ENCODE measurements at places on chromosomes 11 and 22. TPM values are rescaled to one million over a fixed set of nuclear protein-coding genes. Genes with fewer than 3 reads are reported as not detected.
A peak's percentile ranks its signal among the peaks of the same experiment; 100 is the strongest.

The OR2AG1 gene
- total RNA-seq: not detected

The PRRG4 gene
- total RNA-seq: 0.16 TPM

The BCL2L13 gene
- total RNA-seq: 36.2 TPM

The THY1 gene
- 25.4 TPM for total RNA-seq

The SEPTIN3 gene
- 130 TPM for total RNA-seq

The DGAT2 gene
- total RNA-seq: 4.4 TPM

The XRRA1 gene
- total RNA-seq: 10.1 TPM

The UBQLN3 gene
- not detected for total RNA-seq

DNA sequence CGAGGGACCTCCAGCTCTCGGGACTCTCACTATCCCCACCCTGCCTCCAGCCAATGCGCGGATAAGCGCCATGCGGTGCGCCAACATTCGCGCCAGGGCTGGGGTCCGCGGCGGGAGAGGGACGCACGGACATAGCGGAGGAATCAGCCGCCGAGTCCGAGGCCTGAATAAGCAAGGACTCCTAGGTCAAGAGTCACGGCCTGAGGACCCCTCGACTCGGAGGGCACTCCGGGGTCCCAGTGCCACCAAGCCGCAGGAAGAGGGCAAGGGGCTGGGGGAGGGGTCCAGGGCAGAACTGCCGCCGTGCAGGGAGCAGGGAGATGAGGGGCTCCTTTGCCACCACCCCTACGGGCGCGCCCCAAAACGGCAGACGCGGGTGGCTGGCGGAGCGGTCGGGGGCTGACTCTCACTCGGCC is 552 bp downstream of the DSCAML1 start:
- DNase-seq: no peak

DNA sequence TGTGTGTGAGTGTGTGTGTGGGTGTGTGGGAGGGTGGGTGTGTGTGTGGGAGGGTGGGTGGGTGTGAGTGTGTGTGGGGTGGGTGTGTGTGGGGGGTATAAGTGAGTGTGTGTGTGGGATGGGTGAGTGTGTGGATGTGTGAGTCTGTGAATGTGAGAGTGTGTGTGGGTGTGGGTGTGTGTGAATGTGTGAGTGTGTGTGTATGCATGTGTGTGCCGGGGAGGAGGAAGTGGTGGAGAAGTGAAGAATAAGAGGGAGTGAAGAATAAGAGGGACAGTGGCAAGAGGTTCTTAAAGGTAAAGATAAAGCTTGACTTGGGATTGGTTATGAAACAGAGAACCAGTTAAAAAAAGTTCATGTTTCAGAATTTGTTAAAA is 54.0 kb downstream of the PRR5L start:
- no peak for DNase-seq

DNA sequence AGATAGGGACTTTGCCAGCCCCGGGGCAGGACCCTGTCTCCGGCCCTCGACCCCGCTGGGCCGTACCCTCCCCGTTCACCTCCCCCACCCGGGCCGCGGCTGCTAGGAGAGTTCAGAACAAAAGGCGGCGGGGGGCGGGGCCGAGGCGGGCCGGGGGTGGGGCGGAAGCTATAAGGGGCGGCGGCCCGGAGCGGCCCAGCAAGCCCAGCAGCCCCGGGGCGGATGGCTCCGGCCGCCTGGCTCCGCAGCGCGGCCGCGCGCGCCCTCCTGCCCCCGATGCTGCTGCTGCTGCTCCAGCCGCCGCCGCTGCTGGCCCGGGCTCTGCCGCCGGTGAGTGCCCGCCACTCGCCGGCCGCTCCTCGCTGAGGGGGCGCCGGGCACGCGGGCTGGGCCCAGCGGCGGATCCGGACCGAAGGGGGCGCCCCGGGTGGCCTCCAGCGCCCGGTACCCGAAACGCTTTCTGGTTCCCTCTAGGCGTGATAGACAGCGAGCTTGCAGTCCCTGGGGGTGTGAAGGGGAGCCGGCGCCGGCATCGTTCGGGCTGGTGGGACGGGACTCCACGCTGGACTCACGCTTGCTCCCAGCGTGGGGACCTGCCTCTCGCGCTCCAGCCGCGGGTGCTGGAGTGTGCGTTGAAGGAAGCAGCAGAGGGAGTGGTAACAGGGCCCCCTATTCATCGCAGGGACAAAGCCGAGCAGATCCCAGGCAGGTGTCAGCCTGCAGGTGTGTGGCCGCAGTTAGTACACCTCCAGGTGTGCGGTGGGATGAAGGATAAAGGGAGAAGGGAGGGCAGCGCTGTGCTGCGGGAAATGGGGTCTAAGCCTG is at the start of gene MMP11:
Gene MMP11 (plus strand): TSS at position 201 of the 825 bp plus-strand sequence. CDS start 22 bp downstream, at position 223.
- DNase-seq: no peak

GRCh38 chr22:21100149-21101032 is 54.6 kb downstream of the LRRC74B start:
- DNase-seq: no peak

GRCh38 chr11:76114238-76114637 is 92.1 kb downstream of the WNT11 start:
- DNase-seq: no peak

GRCh38 chr11:17719938-17720795 is 796 bp downstream of the MYOD1 start:
- no peak for DNase-seq

GRCh38 chr22:30830907-30831306 is 136.2 kb downstream of the OSBP2 start:
- DNase-seq: peak; percentile 37

- DNase-seq: no peak
These were observed 718.9 kb downstream of the BRD1 start for GRCh38 chr22:49108636-49109315.

- no peak for DNase-seq
These were observed 25.0 kb upstream of the CREB3L1 start for GRCh38 chr11:46252373-46252914.

DNA sequence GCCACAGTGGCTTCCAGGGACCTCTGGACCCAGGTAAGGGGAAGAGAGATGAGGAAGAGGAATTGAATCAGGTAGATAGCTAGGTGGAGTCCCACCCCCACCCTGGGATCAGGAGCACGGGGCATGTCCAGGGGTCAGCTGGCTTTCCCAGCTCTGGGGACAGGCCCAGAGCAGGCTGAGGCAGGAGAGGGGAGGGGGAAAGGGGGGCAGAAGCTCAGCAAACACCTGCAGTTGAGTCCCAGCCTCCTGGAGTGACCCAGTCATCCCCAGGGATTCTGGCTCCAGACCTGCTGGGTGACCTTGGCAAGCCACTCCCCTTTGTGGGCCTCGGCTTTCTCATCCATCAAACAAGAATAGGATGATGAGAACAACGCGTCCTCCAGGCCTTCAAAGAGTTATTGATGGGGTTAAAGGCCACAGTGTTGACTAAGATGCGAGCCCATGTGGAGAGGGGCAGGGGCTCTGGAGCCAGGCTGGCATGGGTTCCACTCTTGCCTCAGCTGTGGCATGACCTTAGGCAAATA is 16.0 kb downstream of the STARD10 start:
- DNase-seq: no peak

- DNase-seq: peak; percentile 60
These were observed 48.2 kb downstream of the MORC2 start for GRCh38 chr22:30920407-30920806.

- no peak for DNase-seq
These were observed 38.2 kb downstream of the TXN2 start for GRCh38 chr22:36443198-36443770.

GRCh38 chr22:21052715-21053459 is 7.1 kb downstream of the LRRC74B start:
- DNase-seq: no peak

DNA sequence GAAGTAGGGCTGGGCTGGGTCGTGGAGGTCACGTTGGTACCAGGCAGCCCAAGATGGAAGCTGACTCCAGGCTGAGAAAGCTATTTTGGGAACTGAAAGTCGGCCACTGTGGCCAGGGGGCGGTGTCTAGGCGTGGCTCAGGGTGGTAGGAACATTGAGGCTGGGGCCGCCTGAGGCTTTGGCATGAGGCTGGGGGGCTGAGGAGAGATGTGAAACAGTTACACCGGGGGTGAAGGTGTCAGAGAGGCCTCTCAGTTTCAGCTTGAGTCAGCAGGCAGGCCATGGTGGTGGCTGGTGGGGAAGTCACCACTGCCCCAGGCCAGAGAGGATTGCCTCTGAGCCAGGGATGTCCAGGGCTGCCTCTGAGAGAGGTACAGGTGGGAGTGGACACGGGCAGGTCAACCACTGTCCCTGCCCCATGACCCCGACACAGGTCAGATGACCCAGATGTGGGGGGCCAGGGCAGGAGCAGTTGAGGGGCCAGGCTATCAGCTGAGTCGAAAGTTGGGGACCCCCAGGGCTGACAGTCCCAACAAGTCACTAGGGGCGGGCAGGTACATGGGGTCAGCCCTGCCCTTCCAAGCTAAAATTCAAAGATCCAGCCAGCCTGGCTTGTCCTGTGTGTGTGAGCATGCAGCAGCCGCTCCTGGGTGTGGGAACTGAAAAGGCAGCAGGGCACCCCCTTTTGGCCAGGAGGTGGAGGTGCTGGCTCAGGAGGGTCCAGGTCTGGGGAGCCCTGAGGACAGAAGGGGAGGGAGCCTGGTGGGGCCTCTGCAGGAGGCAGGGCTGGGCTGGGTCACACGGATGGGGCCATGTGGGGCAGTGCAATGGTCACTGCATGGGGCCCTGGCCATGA is 7.2 kb downstream of the KCNK7 start:
- DNase-seq: no peak

DNA sequence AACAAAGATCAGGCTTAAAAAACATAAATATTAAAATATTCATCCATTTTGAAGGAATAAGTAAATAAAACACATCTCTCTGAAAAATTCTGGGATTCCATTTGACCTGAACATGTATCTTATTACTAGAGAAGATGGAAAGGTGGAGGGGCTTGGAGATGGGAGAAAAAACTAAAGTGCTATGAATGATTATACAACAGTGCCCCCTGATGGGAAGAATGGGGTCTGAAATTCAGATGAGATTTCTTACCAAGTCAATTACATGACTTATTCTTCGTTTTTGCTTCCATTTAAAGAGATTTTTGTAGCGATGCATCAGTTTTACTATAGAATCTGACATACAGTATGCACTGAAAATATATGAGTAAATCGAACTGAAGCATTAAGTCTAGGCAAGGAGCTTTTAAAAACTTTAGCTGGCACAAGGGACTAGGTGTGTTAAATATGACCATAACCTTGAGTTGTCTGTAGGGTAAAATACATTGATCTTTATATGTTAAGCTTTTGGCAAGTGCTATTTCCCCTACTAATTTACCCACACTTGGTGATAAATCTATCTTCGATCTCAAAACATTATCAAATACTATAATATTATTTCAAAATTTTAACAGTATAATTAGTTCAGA is 718.8 kb downstream of the CNTN5 start:
- no peak for DNase-seq

- no peak for DNase-seq
These were observed 5.9 kb downstream of the ARRB1 start for GRCh38 chr11:75345455-75346160.

- no peak for DNase-seq
These were observed 125.5 kb upstream of the NECTIN1 start for GRCh38 chr11:119854521-119854920.

GRCh38 chr11:82750643-82751139 is 17.0 kb upstream of the FAM181B start:
- no peak for DNase-seq

DNA sequence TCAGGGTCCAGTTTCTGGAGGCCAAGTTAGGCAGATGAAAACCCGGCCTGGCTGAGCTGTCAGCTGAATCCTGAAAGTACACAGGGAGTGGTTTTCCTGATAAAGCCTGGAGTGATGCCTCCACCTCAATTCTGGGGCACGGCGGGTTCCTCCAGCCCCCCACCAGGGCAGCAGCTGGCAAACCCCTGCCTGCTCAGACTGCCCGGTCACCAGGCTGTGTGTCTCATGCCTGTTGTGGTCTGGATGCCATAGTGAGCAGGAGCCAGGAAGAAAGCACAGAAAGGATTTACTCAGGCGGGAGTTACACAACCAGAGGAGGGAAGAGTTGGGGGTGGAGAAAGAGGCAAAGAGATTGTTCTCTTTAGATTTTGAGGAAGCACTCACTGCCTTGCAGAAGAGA is 119.9 kb upstream of the RASSF10 start:
- DNase-seq: peak; percentile 9

DNA sequence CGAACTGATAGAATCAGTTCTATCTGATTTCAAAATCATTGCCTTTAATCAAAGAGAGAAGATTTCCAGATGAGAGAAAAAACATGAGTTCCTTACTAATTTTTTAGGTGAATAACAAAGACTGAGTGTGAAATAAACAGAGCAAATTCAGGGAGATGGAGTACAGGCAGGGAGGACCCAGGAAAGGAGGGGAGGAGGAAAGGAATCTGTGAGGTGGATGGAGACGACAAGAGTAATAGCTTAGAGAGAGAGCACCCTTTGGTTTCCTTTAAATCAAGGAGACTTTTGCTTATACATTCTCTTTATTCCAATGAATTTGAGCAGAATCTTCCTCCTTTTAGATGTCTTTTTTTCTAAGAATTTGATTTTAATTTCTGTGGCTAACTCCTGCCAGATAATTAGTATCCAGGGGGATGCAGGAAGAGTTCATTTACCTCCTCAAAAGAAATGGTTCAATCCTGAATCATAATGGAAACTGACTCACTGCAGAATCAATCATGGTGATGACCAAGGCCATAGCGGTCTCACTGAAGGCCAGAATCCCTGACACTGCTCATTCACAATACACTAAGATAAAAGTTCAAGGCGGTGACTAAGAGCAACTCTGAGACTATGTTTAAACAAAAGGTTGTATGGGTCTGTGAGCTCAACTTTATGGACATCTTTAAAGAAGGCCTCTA is 234.0 kb upstream of the ZC3H12C start:
- DNase-seq: no peak

- DNase-seq: no peak
These were observed 90.9 kb upstream of the CRTAM start for GRCh38 chr11:122747351-122747781.

GRCh38 chr22:49687333-49687732 is 140.3 kb downstream of the BRD1 start:
- DNase-seq: no peak

DNA sequence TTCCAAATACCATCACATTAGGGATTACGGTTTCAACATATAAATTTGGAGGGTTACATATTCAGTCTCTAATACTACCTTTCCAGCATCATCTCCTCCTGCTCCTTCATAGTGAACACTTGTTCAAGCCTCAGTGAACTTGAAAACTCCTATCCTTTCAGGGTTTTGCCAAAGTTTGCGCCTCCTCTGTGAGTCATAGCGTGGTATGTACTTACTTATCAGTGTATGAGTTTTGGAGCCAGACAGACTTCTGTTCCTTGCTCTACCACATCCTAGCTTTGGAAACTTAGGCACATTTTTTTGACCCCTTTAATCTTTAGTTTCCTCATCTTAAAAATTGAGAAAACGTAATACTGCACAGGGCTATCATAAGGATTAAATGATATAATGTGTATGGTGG is 160.1 kb upstream of the ZC3H12C start:
- DNase-seq: no peak

- DNase-seq: peak; percentile 8
These were observed 123.9 kb downstream of the CTNND1 start for GRCh38 chr11:57885298-57886050.

- DNase-seq: peak; percentile 79
These were observed at the start of gene QSER1 for GRCh38 chr11:32892355-32893092. TSS of gene QSER1 (plus strand) at chr11:32892811. CDS start at chr11:32893126, 315 bp downstream.

GRCh38 chr11:69241844-69242243 is 52.1 kb upstream of the MYEOV start:
- no peak for DNase-seq

GRCh38 chr11:67213178-67213621 is 53.1 kb upstream of the GRK2 start:
- no peak for DNase-seq

- DNase-seq: no peak
These were observed 755.7 kb downstream of the KCNA4 start for GRCh38 chr11:29260939-29261705.

All from occipital lobe (tissue), 3 donors.